BE2C (cell line): ENCODE measurements at places on chromosomes 4 and X.

DNA sequence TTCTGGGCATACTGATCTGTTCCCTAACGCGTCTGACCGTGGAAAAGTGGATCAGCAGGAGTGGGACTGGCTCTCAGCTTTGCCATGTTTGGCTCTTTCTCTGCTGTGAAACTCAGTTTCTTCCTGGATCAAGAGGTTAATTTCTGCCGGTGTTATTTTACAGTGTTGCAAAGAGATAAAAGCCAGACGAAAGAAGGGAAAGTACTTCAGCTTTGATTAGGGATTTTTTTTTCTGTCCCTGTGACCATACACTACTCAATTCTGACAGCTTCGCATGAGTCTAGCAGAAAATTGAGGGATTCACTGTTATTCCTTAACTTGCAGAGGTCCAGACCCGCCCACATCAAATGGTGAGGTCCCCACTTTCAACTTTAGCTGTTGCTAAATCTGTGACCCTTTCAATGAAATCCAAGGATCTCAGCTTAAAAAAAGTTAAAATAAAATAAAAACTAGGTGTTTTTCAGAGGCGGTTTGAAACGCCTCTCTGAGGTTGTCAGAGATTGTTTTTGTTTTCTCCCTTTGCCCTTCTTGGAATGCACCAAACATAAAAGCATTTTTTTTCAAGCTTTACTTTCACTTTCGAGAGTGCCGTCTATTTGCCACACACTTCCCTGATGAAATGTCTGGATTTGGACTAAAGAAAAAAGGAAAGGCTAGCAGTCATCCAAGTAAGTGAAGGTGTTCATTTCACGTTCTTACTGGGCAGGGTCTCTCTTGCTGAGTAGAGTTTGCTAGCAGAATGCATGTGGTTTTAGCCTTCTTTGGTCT, at the start of gene TLR3:
TSS of gene TLR3 (plus strand) at position 576 of the 768 bp plus-strand sequence. CDS start 7,464 bp downstream, outside the sequence.
- DNase-seq = no peak

GRCh38 chr4:5824227-5824626, 68.7 kb downstream of the CRMP1 start:
- no peak for DNase-seq

- no peak for DNase-seq
Observed at GRCh38 chr4:22962295-22962694, 269.6 kb downstream of the GBA3 start.

DNA sequence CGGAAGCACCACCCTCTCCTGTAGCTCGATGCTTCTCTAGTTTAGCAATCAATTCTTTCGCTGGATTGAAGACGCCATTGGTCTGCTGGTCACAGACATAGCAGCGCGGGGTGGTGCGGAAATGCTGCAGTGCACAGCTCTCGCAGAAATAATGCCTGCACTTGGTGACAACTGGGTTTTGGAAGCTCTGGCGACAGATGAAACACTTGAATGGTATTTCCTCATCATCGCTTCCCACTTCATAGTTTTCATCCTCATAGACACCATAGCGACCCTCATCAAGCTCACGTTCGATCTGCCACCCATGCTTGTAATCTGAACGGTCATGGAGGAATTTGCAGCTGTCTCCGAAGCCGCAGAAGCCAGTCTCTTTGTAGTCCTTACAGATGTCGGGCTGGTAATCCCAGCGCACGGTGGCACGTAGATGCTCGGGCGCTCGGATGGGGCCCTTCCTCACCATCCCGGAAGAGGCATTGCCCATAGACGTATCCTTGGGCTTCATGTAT, 854 bp downstream of the RNF113A start:
- peak; percentile 35 for DNase-seq

DNA sequence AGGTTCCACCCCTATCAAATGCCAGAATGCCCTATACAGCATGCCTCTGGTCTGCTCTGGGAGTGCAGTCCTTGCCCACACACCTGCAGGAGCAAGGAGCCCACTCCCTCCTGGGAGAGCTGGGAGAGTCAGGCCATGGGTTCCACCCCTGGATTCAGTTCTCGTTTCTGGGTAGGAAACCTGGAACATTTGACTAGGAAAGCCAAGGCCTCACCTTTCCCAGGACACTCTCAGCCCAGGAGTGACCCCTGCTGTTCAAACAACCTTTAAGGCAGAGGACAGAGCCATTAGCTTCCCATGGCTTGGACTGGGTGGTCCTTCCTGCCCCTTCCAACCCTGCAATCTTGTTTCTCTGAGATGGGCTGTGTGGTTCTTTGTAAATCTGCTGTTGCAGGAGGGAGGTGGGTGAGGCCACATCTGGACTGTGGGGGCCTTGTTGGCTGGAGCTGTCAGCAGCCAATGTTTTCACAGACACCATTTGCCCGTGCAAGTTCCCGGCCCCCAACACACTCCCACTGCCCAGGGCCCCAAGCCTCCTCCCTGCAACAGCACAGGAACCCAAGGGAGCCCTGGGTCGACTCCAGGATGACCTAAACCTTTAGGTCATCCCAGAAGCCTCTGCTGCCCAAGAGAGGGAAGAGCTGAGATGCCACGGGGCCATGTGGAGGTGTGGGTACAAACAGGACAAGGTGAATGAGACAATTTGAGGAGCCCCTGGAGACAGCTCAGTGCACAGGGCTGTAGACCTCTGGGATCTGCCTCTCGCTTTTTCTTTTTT, 104.4 kb downstream of the PJA1 start:
- no peak for DNase-seq

DNA sequence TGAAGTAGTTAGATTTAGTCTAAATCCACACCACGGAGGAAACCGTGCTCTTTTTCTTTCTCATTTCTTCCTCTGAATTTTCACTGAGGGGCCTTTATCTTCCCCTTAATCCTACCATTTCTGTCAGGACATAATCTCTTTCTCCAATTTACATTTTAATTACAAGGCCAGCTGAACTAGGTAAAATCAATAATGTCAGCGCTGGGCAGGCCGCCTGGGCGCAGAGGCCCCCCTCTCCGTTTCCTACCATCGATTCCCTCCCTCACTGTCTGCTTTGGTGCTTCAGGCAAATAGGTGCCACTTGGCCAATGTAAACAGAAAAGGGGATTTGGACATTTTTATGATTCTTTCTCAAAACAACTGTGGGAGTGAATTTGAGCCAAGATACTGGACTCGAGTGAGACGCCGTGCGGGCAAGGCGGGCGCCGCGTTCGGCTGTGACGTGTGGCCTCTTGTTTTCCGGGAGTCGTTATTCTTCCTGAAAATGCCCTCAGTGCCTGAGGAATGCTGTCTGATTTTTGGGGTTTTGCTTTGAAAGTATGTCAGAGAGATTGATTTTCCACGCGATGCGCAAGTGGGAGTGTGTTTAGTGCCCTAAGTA, 22.6 kb downstream of the UVSSA start:
- DNase-seq = no peak

- no peak for DNase-seq
Observed at GRCh38 chr4:117162976-117163375, 77.6 kb upstream of the TRAM1L1 start.

GRCh38 chr4:98343626-98344025, 82.4 kb downstream of the RAP1GDS1 start:
- no peak for DNase-seq

- no peak for DNase-seq
Observed at GRCh38 chrX:49233176-49233575, at the start of gene CACNA1F. CACNA1F (minus strand) TSS chrX:49233340; CDS start chrX:49233309, 31 bp downstream.

- DNase-seq = no peak
Observed at GRCh38 chrX:2549876-2550275, 49.1 kb upstream of the DHRSX start.

- no peak for DNase-seq
Observed at GRCh38 chrX:55794405-55794804, 76.9 kb downstream of the RRAGB start.

DNA sequence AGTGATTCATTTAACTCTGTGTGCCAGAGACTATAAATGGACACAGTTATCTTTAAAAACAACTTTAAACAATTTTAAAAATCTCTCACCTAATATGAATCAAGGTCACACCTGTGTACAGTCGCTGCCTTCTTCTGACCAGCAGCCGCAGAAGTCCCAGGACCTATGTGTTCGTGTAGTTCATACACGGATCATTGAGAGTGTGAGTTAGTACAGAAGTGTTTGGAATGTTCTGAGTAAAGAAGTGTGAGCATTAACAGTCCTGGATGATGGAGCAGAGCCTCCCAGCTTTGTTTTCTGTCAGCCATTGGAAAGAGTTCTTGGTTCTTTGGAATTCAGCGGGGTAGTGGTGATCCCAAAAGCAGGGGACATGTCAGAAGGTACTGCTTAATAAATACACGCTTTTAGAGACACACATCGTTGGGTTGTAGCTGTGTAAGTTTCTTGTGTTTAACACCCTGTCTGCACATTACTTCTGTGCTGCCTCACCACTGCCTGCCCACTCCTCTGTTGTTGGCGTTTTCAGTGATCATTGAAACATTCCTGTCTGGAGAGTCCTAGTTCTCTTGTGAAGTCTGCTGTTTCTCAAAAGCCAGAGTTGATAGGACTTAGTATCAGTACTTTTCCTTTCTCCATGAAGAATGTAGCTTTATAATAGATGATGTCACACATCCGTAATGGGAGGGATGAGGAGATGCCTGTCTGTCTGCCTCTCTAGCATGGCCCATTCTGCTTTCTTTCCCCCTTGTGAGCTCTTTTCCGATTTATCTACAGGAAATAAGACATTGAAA, 90.6 kb downstream of the PTTG2 start:
- DNase-seq = no peak

- DNase-seq = no peak
Observed at GRCh38 chr4:14069886-14070285, 442.4 kb upstream of the BOD1L1 start.

DNA sequence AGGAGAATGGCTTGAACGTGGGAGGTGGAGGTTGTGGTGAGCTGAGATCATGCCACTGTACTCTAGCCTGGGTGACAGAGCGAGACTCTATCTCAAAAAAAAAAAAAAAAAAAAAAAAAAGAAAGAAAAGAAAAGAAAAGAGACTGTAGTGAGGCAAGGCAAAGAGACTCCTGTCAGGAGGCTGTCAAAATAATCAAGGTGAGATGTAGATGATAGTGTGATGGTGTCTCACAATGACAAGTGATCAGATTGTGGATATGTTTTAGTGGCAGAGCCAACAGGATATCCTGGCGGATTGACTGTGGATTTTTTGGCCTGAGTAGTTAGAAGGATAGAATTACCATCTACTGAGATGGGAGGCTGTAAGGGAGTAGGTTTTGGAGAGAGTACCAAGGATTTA, 12.6 kb downstream of the TRPC5OS start:
- no peak for DNase-seq

GRCh38 chr4:25441519-25442117, 64.6 kb downstream of the ANAPC4 start:
- DNase-seq = peak; percentile 41

- DNase-seq = no peak
Observed at GRCh38 chrX:118847676-118848075, 24.1 kb downstream of the ZCCHC12 start.

DNA sequence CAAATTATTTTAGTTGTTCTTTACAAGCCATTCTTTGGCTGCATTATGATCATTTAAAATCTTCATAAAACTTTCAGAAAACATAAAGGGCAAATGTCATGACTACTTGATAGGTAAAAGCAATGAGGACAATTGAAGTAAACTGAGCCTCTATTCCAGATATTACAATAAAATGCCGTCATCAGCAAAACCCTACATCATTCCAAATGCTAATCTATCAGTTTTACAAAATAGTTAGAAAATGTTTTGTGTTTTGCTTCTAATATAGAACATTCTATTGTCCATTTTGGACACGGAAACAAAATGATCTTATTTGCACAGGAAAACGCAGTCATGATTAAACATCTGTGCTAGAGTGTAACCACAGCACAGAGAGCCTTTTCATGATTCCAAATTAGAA, 1330.6 kb upstream of the ADGRL3 start:
- DNase-seq = no peak

- DNase-seq = no peak
Observed at GRCh38 chr4:19177616-19178015, 1074.1 kb upstream of the SLIT2 start.

DNA sequence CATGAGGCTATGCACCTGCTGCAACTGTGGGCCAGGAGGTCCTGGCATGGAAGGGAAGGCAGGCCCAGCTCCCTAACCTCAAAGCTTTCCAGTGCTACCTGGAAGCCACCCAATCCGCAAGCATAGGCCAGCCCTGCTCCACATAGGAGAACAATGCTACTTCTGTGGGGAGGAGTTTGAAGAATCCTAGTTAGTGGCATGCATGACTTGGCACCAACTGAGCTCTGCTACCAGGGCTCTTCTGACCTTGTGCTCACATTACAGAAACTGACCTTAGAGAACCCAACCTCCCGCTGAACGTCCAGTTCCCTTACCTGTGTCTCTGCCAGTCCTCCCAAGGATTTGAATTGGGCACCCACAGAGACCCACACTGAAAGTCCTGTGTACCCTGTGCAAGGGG, 58.8 kb downstream of the USP46 start:
- DNase-seq = no peak

DNA sequence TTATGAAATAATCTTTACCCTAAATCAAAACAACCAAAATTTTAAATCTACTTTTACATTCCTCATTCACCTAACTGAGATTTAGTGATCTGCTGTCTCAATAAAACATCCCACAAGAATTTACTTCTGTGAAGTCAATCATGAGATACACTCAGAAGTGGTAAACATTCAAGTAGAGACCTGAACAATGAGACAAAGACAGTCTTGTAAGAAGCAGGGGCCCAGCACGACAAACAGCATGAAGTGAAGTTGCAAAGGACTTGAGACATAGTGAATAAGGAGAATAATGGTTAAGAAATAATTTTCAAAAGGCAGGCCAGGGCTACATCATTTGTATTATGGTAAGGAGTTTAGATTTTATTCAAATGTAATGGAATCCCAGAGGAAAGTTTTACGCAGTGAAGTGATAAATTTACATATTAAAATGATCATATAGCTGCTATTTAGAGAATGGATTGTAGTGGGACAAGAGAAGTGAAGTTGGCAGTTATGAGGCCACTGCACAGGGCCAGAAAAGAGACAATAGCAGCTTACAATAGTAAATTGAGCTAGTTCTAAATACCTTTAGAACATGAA, 101.9 kb downstream of the MAB21L2 start:
- no peak for DNase-seq

DNA sequence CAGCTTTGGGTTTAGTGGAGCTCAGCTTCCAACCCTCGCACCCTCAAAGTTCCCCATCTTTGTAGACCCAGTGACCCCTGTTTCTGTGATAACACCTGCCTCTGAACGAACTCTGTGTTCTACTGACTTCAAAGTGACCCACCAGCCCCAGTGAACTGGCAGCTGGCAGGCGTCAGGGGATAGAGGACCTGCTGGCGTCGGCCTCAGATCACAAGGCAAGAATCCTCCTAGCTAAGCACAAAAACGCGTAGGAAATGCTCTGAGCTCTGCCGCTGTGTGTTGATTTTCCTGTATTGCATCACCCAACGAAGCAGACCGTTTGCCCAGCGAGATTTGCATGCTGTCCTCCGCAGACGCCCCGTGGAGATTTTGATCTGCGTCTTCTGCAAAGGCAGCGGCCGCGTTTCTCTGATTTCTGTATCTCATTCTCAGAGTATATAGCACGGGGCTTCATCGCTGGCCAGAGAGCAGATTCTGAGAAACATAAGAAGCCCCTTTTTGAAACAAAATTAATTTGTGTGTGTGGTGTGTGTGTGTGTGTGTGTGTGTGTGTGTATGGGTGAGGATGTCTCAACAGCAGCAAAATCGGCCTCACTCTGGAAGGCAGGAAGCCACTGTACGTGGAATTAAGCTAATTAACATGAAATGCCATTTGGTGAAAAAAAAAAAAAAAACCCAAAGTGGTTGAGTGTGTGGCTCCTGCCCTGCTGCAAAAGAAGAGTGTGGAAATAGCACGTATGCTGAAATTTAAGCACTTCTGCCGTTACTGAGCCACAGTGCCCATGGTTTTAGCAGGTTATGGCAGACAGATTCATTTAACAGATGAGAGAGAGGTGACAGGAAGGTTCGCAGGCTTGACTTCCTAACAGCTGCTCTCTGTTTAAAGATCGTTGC, 29.2 kb upstream of the ASMTL start:
- no peak for DNase-seq

GRCh38 chr4:77293426-77293825, 136.4 kb downstream of the CCNG2 start:
- no peak for DNase-seq
